ENCODE measurements at places on chromosomes 7 and 10.

DNA sequence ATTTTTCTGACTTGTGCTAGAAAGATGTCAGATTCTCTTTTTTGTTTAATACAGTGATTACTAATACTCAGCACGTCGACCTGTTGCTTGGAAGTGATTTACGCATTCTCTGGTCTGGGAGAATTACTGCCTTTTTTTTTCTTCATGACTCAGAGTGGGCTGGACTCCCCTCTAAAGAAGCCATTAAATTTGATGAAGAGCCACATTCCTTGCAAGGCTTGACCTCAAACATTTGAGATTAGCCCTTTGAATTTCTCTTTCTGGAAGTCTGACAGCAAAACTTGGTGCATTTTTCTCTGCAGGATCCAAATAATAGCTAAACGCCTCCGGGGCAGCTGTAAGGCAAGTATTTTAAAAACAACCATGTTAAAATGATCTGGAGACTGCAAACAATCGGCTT, 171.6 kb downstream of the GALNT17 start:
- no peak for DNase-seq

GRCh38 chr10:13074563-13075451, 25.2 kb upstream of the OPTN start:
- DNase-seq, result peak; percentile 61

DNA sequence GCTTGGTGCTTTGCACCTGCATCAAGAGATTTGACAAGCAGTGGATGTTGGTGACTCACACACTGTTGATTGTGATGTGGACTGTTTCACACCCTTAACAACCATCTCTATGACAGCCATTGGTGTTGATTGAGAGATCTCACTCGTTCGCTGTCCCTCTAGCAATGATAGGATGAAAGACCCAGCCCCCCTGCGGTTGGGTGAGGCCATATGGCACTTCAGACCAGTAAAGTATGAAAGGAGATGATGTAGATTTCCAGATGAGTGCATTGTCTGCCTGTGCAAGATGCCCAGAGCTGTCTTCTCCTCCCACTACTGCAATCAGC, 138.7 kb upstream of the PRR15 start:
- DNase-seq, result no peak

GRCh38 chr10:18437486-18437885, 213.9 kb downstream of the NSUN6 start:
- no peak for DNase-seq

- DNase-seq, result no peak
Observed at GRCh38 chr7:157352516-157352915, 15.7 kb downstream of the DNAJB6 start.

DNA sequence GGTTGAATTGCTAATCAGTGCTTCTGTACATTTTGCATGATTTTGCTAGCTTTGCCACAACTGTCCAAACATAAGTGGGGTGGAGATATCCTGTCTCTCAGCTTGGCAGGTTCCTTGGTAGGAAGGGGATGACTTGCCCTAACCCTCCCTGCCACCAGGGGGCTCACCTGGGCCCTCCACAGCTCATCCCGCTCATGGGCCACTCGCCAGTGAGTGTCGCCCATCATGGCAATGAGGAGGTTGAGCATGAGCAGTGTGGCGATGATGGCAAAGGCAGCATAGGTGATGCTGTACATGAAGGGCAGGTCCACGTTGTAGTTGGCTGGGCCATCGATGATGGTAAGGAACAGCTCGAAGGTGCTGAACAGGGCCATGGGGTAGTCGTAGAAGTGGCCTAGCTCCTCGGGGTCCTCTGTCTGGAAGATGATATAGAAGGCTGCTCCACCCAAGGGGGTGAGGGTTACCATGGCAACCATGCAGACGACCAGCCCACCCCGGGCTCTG, 12.2 kb downstream of the TRPV6 start:
- peak; percentile 7 for DNase-seq

- DNase-seq, result peak; percentile 37
Observed at GRCh38 chr7:30143748-30144251, 9.0 kb downstream of the MTURN start.

GRCh38 chr7:148687555-148687954, 11.1 kb upstream of the CUL1 start:
- no peak for DNase-seq

- no peak for DNase-seq
Observed at GRCh38 chr7:103396471-103396870, 49.0 kb downstream of the PSMC2 start.

GRCh38 chr7:36407636-36408550, 18.2 kb downstream of the ANLN start:
- no peak for DNase-seq

DNA sequence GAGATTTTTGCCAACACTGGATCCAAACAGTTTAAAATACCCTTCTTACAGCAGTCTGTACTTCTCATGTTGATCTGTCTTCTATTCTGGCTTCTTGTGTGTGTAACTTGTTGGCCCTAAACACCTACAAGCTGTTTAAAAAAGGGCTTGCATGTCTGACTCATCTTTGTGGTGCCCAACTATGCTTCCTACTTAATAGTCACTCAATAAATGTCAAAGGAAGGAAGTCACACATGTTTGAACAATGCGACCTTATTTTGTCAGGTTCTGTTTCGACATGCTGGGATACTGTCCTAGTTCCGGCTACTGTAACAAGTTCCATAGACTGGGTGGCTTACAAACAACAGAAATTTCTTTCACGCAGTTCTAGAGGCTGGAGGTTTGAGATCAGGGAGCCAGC, 9.4 kb upstream of the GRK5 start:
- DNase-seq, result peak; percentile 81

DNA sequence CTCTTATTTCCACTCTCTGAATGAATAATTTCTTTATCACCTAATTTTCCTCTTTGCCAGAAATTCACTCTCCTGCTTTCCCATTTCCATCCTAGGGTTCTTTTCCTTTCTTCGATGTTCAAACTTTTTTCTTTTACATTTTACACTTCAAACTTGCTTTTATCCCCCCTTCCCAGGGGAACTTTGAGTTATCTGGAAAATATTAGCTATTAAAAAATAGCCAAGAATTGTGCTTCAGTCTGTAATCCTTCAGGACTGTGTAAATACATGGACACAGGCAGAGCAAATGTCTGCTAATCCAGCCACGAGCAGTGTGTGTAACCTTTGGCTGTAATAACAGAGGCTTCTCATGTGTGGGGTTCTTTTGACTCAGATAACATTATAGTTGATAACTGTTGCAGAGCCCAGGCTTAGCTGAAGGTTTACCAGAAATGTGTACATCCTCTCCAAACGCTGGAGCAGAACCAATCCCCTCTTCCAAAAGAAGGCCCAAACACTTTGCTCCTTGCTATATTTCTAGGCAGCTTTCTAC, 4.6 kb downstream of the ASB4 start:
- DNase-seq, result no peak

GRCh38 chr7:2242541-2243429, 759 bp downstream of the NUDT1 start:
- DNase-seq, result peak; percentile 50

- no peak for DNase-seq
Observed at GRCh38 chr10:133226251-133226808, 3.7 kb upstream of the UTF1 start.

- DNase-seq, result no peak
Observed at GRCh38 chr7:126533715-126534114, 719.0 kb downstream of the GRM8 start.

- DNase-seq, result no peak
Observed at GRCh38 chr10:31914370-31914769, 14.3 kb downstream of the ARHGAP12 start.

DNA sequence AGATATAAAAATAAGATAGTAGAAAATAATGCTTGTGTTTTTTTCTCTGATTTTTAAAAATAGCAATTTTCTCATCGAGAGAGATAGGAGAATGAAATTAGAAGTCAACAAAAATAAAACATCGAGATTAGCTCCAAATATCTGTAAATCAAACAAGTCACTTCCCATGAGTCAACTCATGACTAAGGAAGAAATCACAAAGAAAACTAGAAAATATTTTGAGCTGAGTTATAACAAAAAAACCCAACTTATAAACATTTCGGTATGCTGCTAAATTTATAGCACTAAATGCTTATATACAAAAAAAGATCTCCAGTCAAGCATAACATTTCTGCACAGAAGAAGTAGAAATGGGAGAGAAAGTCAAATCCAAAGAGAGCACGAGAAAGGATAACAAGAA, 140.1 kb downstream of the ITGA8 start:
- DNase-seq, result peak; percentile 48

DNA sequence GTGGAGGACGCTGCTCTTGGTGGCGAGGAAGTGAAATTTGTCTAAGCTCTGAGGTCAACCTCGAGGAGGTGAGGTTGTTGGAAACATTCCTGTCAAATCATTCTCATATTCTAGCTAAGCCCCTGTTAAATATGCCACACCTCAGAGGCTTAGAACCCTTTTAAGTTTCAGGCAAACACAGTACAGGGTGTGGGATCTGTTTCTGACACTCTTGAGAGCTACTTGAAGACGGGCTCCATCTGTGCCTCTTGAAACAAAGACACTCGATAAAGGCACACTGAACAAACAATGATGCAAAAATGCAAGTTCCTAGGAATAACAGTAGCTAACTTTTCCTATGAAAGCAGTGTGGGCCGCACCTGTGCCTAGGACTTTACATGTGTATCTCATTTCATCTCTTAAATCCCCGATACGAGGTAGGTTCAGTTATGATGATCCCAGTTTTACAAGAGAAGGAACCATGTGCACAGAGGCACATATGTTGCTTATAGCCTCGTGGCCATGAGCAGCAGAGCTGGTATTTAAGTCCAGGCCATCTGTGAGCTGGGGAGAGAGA, 299.2 kb downstream of the CCDC3 start:
- no peak for DNase-seq

DNA sequence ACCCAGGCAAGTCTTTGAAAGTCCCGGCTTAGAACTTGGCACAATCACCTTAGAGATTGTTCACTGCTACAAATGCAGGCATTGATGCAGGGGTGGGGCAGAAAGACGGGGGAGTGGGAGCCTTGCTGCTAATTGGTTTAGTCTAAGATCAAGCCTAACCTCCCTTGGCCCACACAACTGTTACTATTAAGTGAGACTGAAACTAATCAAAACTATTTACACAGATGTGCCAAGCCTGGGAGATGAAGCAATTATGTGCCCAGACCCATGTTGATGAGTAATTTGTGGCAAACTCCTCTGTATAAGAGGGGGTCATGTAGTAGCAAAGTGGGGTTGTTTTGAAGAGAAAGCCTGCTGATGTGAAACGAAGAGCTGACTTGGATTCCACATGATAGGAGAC, 178.2 kb upstream of the ITGB1 start:
- peak; percentile 84 for DNase-seq

GRCh38 chr7:137276189-137276588, 67.3 kb downstream of the PTN start:
- no peak for DNase-seq

GRCh38 chr10:35470925-35471315, 134.2 kb upstream of the GJD4 start:
- no peak for DNase-seq

- DNase-seq, result no peak
Observed at GRCh38 chr7:12294701-12295100, 83.6 kb downstream of the TMEM106B start.

GRCh38 chr7:24597014-24597413, 23.8 kb downstream of the PALS2 start:
- no peak for DNase-seq

DNA sequence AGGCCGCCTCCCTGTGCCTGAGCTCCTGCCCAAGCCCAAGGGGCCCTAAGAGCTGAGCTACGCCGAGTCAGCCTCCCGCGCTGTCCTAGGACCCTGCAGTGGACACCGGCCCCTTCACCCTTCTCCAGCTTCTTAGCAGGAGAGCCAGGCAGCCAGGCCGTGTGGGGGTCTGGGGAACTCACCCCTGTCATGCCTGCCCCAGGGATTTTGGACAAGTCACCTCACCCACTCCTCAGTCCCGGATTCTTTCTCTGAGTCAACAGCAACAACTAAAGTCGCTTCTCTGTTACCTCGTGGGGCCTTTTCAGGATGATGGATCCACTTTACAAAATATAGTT, 79.3 kb downstream of the MKI67 start:
- DNase-seq, result no peak

DNA sequence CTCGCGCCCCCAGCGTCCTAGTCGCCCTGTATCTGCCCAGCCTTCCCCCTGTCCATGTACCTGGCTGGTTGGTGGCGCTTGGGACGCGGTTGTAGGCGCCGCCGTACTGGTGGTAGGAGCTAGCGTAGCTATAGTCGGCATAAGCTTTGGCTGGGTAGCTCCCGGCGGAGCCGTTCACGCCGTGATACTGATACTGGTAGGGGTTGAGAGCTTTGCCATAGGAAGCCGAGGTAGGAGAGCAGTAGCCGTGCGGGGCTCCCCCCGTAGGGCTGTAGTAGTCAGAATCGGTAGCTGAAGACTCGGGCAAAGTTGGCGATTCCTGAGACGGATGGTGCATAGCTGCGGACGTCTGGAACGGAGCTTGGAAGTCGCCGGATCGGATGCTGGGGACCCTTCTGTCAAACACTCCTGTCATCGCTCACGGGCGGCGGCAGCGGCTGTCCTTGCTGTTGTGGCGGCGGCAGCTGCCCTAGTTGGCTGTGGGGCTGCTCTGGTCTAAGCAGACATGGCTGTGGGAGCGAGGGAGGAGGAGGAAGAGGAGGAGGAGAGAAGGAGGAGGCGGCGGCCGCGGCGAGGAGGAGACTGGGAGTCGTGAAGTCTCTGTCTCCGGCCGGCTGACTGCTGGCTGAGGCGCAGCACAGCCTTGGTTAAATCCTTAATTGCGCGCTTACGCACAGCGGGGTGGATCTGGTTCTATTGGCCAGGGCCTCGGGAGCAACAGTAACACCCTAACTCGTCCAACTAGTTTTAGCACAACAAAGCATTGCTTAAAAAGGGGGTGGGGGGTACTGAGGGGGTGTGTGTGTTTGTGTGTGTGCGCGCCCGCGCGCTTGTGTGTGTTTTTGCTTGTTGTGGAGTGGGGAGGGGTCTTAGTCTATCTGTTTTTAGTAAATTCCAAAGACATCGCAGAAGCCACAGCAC, at the start of gene DLX5:
Gene DLX5, minus strand, starts transcription at position 623 of the 921 bp plus-strand sequence. Its CDS starts 208 bp downstream, at position 415.
- DNase-seq, result peak; percentile 15

- no peak for DNase-seq
Observed at GRCh38 chr7:120955577-120956149, 5.1 kb downstream of the ING3 start.

GRCh38 chr7:39428221-39428620, 138.0 kb upstream of the YAE1 start:
- DNase-seq, result peak; percentile 79
